ENCODE measurements at places on chromosomes 3 and 15. TPM values are rescaled to one million over a fixed set of nuclear protein-coding genes. Genes with fewer than 3 reads are reported as not detected.

Gene VEPH1
- total RNA-seq: 9.3 TPM

Gene INSYN1
- 5.2 TPM for total RNA-seq

Gene ARPP21
- total RNA-seq: 0.45 TPM

Gene CDAN1
- total RNA-seq: 14.6 TPM

Gene CIB2
- total RNA-seq: 6.5 TPM

All from astrocyte (in vitro differentiated cells and primary cell).